Fibroblast of the aortic adventitia (primary cell): ENCODE measurements at places on chromosomes 12 and 14. TPM values are rescaled to one million over a fixed set of nuclear protein-coding genes. Genes with fewer than 3 reads are reported as not detected.

DNA sequence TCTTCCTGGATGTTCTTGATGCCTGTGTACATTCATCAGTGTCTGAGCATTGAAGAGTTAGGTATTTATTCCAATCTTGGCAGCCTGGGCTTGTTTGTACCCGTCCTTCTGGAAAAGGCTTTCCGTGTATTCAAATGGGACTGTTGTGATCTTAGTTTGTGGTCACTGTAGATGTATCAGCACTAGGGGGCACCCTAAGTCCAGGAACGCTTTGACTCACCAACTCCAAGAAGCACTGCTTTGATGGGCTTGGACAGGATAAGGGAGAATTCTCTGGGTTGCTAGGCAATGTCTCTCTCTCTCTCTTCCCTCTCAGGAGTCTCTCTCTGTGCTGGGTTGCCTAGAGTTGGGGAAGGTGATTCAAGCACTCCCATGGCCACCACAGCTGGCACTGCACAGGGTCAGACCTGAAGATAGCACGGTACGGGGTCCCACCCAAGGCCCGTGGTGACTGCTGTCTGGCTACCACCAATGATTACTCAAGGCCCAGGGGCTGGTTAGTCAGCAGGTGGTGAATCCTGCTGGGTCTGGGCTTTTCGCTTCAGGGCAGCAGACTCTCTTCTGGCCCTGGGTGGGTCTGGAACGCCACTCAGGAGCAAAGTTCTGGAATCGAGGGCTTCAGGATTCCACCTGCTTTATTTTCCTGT, 211.1 kb upstream of the RGS6 start:
- peak; percentile 89 for DNase-seq

GRCh38 chr14:53110096-53110495, 43.0 kb downstream of the DDHD1 start:
- no peak for DNase-seq

GRCh38 chr14:105052110-105052458, 13.1 kb downstream of the GPR132 start:
- no peak for DNase-seq

- DNase-seq: no peak
Observed at GRCh38 chr14:87691042-87691881, 301.7 kb downstream of the GALC start.

DNA sequence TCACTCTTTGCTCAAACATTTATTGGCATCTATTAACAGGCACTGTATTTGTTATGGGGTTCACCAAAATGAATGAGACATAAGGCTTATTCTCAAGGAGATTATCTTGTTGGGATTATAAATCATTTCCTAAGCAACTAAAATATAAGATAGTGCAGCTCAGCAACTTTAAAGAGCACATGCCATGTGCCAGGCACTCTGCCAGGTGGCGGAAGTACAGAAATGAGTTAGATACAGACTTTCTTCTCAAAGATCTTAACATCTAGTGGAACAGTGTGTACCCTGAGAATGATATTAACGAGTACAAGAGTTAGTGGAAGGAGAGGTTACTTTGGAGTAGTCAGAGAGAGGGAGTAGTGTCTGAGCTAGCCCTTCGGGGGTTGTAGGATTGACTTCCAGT, 28.4 kb upstream of the TOMM20L start:
- DNase-seq: no peak

- no peak for DNase-seq
Observed at GRCh38 chr12:85781766-85782165, 54.4 kb downstream of the RASSF9 start.

DNA sequence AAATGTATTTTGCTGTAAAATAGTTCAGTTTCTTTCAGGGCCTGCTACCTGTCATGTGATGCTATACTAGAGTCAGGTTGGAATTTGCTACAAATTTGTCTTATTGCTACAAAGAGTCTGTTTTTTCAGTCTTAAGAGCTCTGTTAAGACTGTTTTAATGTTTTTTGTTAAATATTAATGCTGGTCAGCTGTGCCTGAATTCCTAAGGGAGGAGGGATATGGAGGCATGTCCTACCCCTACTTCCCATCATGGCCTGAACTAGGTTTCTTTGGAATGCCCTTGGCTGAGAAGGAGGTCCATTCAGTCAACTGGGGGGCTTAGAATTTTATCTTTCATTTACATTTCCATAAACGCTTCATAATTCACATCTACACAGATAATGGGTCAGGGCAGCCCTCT, 30.0 kb downstream of the IQSEC3 start:
- DNase-seq: no peak

- no peak for DNase-seq
Observed at GRCh38 chr12:8453021-8453513, 2.7 kb upstream of the CLEC6A start.

DNA sequence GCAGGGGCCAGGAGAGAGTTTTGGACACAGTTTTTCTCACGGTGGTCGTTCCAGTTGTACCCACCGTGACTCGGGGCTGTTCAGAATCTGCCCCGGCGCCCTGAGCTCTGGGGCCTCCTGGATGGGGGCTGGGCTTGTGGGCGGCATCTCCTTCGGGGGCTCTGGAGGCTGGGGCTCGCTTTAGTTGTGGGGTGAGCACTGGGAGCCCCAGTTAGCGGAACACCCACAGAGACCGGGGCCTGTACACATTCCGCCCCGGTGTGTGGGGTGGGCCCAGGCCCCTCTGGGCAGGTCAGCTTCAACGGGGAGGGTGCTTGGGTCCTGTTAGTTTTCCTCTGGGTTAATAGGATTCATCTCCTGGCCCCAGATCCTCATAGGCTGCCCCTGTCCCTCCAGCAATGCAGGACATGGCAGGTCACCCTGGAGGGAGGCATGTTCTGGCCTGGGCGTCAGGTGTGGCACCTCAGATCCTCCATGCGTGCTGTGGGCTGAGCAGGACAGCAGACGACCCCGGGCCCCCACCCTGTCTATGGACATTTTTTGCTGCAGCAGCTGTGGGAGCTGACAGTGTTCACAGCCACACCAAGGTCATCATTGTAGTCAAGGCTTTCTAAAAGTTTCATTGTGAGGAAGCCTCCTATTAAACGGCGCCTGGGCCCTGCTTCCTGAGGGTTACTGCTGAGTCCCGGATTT, 393.2 kb downstream of the TMEM121 start:
- DNase-seq: no peak

GRCh38 chr14:102394717-102395375, 32.1 kb downstream of the TECPR2 start:
- DNase-seq: no peak

GRCh38 chr14:38203929-38204718, 3.6 kb upstream of the SSTR1 start:
- DNase-seq: no peak

- DNase-seq: no peak
Observed at GRCh38 chr12:115374480-115375185, 690.7 kb upstream of the TBX3 start.

DNA sequence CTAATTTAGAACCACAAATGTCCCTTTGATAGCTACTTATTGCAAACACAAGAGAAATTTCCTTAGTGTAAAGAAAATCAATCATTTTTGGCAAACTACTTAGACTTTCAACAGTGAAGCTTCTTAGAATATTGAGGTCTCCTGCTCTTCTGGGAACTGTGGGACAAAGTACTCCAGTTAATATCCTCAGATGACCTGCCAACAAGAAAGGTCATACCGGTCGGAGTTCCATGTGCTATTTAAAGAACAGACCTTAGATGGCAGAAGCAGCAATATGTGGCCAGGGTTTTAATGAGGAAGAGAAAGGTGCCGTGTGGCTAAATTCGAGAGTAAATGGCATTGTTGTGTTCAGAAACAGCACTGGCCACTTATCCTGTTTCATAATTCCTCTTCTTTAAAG, 114.7 kb upstream of the AMIGO2 start:
- no peak for DNase-seq

Gene TTC8
- total RNA-seq: 32.8 and 62.6 TPM in 2 replicates

Gene DCN
- 1,482 and 2,298 TPM in 2 replicates for total RNA-seq
